NCI-H1417 treated with DMSO at 0.1 percent for 48 hours (cell line): ENCODE measurements at places on chromosomes 4 and X.

- peak; percentile 36 for DNase-seq
Measured at GRCh38 chr4:186104114-186104889, at the start of gene FAM149A. Gene FAM149A, plus strand, starts transcription at chr4:186104704.

- DNase-seq = no peak
Measured at GRCh38 chr4:101282076-101282844, 65.1 kb downstream of the PPP3CA start.

DNA sequence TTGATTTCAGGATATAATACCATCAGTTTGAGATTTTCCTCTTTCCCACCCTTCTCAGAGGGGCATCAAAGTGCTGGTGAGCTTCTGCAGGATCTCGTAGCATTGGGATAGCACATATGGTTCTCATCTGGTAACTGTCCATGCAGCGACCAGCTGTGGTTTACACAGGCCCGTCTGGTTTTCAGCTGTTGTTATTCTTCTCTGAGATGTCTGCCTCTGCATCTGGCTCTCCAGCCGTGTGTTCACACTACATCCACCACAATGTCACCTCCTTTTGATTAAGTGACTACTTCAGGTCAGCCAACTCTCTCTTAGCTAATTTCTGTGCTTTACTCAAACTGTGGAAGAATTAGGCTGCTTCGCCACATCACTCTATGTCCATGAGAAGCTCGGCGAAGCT, 676.7 kb upstream of the TENM3 start:
- no peak for DNase-seq

DNA sequence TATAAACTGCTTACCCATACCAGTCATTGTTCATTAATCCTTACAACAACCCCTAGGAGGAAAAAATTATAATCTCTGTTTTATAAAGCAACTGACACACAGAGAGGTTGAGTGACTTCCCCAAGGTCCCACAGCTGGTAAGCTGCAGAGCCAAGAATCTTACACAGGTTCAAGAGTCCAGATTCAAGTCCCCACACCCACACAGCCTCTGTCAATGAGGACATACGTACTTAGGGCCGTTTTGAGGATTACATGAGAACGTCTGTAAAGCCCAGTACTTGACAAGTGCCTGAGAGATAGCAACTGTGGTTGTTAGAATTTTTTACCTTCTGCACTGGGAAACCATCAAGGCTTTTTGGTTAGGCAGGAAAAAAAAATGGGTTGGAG, 556 bp upstream of the SLC25A43 start:
- DNase-seq = no peak

GRCh38 chr4:23388699-23389395, 501.0 kb downstream of the PPARGC1A start:
- no peak for DNase-seq

- DNase-seq = peak; percentile 36
Measured at GRCh38 chr4:179415847-179416223, 1973.6 kb upstream of the AGA start.

- no peak for DNase-seq
Measured at GRCh38 chr4:100494166-100494565, 23.7 kb downstream of the EMCN start.

GRCh38 chrX:54708404-54708803, 89.7 kb downstream of the ITIH6 start:
- DNase-seq = no peak

DNA sequence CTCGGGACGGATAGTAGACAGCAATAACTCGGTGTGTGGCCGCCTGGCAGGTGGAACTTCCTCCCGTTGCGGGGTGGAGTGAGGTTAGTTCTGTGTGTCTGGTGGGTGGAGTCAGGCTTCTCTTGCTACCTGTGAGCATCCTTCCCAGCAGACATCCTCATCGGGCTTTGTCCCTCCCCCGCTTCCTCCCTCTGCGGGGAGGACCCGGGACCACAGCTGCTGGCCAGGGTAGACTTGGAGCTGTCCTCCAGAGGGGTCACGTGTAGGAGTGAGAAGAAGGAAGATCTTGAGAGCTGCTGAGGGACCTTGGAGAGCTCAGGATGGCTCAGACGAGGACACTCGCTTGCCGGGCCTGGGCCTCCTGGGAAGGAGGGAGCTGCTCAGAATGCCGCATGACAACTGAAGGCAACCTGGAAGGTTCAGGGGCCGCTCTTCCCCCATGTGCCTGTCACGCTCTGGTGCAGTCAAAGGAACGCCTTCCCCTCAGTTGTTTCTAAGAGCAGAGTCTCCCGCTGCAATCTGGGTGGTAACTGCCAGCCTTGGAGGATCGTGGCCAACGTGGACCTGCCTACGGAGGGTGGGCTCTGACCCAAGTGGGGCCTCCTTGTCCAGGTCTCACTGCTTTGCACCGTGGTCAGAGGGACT, 5.7 kb upstream of the MSANTD1 start:
- DNase-seq = no peak

DNA sequence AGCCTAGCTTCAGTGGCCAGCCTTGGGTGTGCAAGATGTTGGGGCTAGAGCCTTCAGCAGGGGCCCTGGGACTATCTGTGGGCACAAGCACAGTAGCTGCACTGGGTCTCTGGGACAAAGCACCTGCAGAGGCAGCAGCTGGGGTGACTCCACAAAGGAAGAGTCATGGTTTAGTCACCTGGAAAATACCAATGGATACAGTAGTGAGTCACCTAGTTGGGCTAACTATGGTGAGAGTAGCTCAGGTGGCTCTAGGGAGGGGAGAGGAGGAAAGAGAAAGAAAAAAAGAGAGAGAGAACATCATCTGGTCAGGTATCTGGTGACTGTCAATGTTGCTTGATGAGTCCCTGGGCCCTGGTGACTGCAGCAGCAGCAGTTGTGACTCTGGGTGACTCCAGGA, 72.9 kb upstream of the SPIN4 start:
- no peak for DNase-seq

- DNase-seq = no peak
Measured at GRCh38 chr4:105714071-105714521, 5.5 kb downstream of the GSTCD start.

- no peak for DNase-seq
Measured at GRCh38 chrX:18931972-18932371, 51.9 kb downstream of the PHKA2 start.

DNA sequence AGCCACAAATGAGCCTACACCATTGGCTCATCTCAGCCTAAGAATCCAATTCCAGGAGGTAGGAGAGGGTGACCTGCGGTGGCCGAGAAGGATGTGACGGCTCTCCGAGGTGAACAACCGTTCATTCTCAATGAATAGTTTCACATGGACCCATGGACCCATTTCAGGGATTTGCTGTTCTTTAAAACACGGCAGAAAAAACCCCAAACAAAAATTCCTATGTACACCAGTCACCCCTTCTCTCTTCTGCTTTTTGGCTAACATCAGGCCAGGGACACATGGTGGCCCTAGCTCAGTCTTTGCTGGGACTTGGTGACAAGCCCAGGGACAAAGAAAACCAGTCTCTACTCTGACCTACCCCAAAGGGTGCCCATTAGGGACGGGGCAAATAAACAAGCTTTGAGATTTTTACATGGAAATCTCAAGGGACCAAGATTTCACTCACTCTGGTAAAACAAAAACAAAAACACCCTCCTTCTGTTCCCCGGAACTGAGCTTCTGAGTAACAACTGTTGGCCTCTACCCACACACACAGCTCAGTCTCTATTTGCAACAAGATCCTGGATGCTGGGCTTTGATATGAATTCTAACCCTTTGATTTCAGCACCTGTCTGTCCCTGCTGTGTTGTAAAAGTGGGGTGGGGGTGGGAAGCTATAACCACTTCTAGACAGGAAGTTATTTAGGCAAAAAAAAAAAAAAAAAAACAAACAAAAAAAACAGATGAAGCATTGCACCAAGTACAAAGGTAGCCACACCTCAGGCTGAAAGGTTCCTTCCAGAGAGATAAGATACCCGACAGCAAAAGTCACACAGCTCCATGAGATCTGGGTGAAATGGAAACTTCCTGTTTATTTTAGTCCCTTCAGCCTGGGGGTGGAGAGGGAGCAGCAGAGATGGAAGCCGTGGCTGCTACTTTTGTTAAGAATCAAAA, 49.0 kb downstream of the DDX3X start:
- peak; percentile 28 for DNase-seq

DNA sequence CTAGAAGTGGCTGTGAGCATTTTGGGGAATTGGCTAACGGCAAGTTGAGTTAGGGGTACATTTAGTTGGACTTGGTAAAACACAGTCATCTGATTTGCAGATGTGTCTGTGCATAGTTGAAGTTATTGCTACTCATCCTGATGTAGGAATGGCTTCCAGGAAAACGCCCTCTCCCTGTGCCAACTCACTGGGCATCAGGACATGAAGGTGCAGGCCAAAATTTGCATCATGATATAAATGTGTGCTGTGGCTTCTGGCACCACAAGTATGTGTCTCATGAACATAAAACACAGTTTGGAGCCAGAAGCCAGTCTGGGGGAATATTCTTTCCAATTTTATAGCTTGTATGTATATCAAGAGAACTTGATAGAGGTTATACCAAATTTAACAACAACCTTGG, 54.2 kb upstream of the CBR4 start:
- DNase-seq = no peak

- DNase-seq = no peak
Measured at GRCh38 chr4:79358438-79358837, 32.6 kb upstream of the NAA11 start.

DNA sequence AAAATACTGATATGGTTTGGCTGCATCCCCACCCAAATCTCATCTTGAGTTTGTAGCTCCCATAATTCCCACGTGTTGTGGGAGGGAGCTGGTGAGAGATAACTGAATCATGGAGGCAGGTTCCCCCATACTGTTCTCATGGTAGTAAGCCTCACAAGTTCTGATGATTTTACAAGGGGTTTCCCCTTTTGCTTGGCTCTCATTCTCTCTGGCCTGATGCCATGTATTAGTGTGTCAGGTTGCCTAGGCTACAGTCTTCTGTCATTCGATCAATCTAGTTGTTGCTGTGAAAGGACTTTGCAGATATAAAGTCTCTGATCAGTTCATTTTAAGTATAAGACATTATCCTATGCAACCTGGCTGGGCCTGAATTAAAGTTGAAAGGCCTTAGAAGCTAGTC, 209.3 kb upstream of the MAOA start:
- no peak for DNase-seq
